ENCODE measurements at places on chromosomes 5 and 9.

DNA sequence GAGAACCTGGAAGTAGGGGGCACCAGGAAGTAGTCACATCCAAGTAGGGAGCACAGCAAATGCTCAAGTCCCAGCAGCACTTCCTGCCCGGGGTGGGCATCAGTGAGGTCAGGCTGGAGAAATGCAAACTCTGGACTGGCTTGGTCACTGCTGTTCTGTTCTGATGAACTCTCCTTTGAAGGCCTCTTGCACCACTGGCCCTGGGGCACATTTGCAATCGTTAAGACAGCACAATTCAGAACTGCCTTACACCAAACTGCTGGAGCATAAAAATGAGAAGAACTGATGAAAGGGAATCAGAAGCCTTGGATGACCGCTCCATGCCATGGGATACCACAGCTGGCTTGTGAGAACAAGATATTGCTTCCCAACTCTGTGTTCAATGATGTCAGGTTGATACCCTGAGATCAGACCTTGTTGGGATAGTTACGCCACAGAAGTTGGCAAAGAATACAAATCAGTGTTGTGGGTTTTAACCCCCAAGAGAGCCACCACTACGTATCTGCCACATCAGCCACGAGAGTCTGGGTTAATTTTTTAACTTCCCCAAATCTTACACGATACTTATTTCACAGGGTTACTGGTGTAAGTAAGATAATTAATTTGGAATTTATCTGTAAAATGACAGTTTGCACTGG is 42.3 kb upstream of the ZSWIM6 start:
- no peak for DNase-seq

- no peak for DNase-seq
Measured at GRCh38 chr9:108636013-108636412, 219.8 kb downstream of the ACTL7B start.

DNA sequence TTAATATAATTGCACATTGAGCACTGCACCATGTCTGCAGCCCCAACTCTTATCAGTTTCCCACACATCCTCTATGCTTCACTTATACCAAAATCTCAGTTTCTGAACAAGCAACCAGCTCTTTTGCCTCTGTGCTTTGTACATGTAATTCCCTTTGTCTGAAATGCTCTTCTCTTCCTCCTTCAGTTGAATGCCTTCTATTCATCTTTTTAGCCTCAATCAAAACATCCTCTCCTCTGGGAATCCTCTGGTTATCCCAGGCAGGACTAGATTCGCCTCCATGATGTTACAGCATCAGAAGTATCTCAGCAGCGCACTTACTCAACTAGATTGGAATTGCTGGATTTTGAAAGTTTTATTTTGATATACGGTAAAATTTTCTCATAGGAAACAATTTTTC is 143.3 kb downstream of the GAS1 start:
- no peak for DNase-seq

DNA sequence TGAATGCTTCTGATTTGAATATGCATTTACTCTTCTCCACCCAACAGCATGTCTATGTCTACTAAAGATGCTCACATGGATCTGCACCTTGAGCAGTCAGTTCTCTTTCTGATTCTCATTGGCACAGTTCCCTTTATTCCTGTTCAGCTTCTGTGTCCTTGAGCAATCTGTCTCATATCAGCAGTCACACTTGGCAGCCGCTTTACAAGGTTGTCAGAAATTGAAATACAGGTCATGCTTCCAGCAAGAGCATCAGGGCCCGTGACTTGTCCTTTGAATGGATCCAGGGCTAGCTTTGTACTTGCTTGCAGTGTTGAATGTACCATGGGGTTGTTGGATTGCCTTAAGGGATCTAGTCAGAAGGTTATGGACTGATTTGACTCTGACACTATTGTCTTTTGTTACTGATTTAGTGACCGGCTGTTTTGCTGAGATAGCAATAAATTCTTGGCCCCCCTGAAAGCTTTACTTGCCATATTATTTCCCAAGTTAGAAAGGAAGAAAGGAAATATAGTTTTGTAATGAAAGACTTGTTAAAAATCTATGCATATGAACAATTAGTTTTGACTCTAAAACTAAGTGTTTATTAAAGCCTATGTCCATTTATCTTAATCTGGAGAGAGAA is 273.4 kb upstream of the ISL1 start:
- no peak for DNase-seq

DNA sequence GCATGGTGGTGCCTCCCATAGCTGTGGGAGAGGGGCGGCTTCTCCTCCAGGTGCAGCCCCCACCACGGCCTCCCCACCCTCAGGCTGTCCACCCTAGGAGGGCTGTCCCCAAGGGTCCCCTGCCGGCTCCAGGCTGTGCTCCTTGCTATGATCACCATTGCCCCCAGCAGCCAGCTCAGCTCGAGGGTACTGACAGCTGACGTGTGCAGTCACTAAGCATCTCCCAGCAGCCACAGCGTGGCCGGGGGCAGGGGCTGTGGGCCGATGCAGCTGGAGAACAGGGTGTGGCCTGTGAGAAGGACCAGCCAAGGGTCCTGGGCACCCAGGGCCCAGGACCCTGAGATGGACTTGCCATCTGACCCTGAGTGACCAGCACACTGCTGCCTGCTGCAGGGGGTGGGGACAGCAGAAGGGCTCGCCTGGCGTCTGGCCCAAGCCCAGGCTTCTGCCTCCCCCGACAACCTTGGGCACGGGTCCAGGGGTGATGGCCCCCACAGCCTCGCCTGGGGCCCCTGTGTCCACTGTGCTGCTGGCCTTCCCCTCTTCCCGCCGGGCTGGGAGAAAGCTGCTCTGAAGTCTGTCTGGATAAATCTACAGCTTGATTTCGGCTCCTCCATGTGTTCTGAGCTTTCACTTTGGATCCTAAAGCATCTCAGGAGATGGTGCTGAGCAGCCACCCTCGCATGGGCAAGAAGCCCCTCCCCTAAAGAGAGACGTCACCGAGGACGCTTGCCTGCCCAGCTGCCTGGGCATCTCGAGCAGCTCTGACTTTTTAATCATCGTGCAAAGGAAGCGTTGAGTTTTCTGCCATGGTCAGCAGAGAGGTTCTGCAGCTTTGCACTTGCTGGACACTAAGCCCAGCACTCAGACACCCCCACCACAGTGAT is 5.5 kb downstream of the KCNT1 start:
- DNase-seq, result no peak
